ENCODE measurements at places on chromosomes 2 and 18.

DNA sequence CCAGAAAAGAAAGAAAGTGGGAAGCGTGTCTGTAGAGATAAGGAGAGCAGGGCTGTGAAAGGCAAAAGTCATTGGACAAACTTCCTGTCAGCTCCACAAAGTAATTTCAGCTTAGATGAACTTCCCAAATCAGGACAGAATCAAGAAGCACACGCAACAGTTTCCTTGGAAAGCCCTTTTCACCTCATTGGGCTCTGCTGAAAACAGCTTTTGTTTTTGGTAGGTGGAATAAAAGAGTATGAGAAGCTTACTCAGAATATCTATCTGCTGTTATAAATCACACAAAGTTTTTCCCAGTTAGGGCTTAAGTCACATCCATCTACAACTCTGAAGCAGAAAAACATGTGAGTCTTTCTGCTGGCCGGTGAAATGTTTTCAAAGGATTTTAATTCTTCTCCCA lies 42.4 kb upstream of the EFEMP1 start:
- DNase-seq, result no peak

DNA sequence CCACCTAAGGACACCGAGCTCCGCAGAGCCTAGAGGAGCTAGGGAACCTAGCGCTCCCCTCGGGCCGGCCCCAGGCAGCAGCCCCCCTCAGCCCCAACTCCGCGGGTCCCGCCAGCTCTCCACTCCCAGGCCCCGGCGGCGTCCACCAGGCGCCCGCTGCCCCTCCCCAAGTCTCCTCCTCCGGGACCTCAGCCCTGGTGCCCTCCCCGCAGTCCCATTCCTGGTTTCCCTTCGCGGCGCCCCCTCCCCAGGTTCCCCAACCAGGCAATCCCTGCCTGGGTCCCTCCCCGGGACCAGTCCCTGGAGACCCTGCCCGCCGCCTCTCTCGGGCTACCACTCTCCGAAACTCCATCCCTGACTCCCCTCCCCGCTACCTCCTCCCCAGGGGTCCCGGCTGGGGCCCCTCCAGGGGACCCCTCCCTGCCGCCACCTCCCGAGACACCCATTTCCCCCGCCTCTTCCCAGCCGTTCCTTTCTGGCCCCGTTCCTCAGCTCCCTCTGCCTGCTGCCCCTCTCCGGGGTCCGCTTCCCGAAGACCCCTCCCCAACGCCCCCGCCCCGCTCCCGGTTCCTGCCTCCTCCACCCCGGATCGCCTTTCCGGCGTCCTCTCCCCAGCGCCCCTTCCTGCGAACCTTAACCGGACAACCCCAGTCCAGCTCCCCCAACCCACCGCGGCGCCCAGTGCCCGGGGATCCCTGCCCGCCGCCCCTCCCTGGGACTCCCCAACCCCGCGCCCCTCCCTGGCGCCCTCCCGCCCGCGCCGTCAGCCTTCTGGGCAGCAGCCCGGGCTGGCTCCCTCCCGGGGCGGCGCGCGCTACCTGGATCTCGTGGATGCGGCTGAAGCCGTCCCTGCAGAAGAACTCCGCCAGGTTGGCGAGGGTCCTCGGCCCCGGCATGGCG lies 678 bp downstream of the CYP27C1 start:
- DNase-seq, result no peak

GRCh38 chr2:186515376-186515775 lies 29.3 kb downstream of the ZC3H15 start:
- DNase-seq, result no peak

GRCh38 chr18:79402977-79403722 lies 7.4 kb downstream of the NFATC1 start:
- no peak for DNase-seq
